SJSA1 (cell line): ENCODE measurements at places on chromosomes 7 and 10. TPM values are rescaled to one million over a fixed set of nuclear protein-coding genes. Genes with fewer than 3 reads are reported as not detected.

The OR13A1 gene
- total RNA-seq = not detected in 2 replicates

The ZNRF2 gene
- total RNA-seq = 17.3 and 20.3 TPM in 2 replicates

The ADCY1 gene
- 0.05 TPM in 1 of 2 replicates, not detected in the other for total RNA-seq

The ANKRD7 gene
- 0.55 TPM in 1 of 2 replicates, not detected in the other for total RNA-seq

The NPY4R gene
- total RNA-seq = 0.06 and 0.71 TPM in 2 replicates

The VAX1 gene
- not detected in 2 replicates for total RNA-seq

The COL1A2 gene
- total RNA-seq = 2,203 and 4,473 TPM in 2 replicates
